ENCODE measurements at places on chromosomes 3 and 15. TPM values are rescaled to one million over a fixed set of nuclear protein-coding genes. Genes with fewer than 3 reads are reported as not detected.

The ASB14 gene
- not detected for polyA plus RNA-seq

DNA sequence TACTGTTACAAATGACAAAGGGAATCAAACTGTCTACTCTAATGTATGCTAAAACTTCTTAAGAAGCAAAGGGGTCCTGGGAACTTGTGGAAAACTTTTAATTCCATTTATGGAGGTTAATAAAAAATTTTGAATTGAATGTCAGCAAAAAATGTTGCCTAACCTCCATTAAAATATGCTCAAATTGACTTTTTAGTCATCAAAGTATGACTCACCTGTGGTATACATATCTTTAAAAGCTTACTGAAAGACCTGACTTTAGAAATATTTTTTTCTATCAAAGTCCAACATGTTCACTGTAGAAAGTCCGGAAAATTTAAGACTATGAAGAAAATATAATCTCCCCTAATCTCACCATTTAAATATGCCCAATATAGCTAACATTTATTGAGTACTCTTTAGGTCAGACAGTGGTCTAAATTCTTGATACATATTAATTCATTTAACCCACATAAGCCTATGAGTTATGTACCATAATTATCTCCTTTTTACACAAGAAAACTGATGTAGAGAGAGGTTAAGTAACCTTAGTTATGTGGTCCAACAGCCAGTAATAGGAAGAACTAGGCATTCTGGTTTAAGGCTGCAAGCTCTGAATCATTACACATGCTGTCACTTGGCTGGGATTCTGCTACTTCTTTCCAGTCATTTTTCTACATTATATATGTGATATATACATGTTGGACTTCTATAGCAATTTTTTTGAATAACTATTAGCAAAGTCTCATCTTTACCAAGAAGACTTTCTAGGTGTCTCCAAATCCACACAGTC lies 83.6 kb downstream of the PDZRN3 start:
- DNase-seq: no peak

GRCh38 chr3:23073724-23074305 lies 129.3 kb upstream of the UBE2E2 start:
- DNase-seq: no peak

DNA sequence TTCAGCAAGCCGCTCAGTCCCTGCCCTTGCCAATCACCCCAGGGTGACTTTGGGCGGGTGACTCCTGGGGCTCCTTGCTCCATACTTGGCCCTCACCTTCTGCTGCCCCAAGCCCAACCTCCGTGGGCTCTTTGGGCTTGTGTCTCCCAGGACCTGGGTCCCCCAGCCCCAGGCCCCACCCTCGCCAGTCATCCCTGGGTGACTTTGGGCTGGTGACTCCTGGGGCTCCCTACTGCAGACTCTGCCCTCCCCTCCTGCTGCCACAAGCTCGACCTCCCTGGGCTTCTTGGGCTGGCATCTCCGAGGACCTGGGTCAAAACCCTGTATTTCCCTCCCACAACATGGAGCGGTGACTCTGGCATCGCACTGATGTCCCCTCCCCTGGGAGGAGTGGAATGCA lies 151.5 kb downstream of the GOLGA6L4 start:
- peak; percentile 45 for DNase-seq

The HRG gene
- not detected for polyA plus RNA-seq

- no peak for DNase-seq
Observed at GRCh38 chr3:54897028-54897711, 30.7 kb downstream of the LRTM1 start.

The LDHAL6B gene
- 0.06 TPM for polyA plus RNA-seq

DNA sequence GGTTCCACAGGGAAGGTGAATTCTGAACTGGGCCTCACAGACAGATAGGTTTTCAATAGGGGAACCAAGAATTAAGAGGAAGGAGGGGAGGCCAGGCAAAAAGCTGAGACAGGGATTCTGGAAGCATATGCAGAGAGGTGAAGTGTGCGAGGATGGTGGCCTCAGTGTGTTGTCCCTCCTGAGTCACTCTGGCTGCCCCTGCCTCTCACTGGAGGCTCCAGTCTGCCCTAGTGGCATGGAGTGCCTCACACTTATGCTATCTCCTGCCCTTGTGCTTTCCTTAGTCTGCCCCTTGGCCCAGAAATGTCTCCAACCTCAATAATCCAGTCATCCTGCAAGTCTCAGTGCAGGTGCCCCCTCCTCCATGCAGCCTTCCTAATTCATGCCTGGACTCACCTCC lies 32.2 kb upstream of the RBP1 start:
- no peak for DNase-seq

The GOLGA8G gene
- 0.02 TPM for polyA plus RNA-seq

- DNase-seq: no peak
Observed at GRCh38 chr3:171678971-171679492, 131.3 kb downstream of the PLD1 start.

DNA sequence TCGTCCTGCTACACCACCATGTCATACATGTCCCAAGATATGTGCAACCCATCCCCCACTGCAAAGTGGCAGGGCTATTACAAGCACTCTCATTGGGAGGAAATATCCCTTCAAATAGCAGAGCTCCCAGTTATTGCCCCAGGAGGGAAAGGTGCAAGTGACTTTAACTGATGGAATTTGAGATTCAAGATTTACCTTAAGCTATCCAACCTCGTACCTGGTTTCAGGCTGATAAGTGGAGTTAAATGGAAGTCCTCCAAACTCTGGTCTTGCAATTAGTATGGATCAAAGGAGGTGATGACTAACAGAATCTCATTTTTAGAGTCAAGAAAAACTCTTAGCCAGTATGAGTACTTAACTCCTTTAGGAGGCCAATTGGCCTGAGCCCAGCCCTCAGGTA lies 2.1 kb downstream of the SLCO2A1 start:
- DNase-seq: no peak

The LRRC49 gene
- polyA plus RNA-seq: 1.3 TPM

DNA sequence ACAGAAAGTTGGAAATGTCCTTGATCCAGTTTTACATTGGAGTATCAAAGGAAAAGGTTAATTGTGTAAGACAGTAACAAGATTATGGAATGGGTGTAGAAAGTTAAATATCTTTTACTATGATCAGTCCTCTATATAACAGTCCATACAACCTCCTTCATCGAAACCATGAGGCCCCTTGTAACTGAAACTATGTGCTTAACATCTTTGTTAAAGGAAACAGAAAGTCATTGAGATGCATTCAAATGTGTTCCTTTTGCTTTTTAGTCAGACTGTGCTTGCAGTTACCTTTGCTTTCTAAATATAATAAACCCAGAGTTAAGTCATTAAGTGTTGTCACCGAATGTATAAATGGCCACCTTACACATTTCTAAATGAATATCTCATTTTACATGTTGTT lies 1298.5 kb downstream of the ROBO2 start:
- DNase-seq: no peak

DNA sequence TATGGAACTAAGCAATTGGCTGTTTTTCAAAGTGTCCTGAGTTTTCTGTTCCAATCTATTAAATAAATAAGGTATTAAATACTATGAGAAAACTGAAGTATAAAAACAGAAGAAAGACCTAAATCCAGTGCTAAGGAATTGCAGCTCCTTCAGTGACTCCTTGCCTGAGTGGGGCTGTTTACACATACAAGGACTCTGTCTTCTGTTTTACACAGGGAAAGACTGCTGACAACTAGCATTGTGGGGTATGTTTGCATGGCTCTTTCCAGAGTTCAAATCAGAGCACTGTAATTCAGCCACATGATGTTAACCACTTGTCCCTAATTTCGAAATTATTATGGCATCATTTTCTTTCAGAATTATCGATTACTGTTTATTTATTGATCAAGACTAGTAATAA lies 31.3 kb upstream of the MEIS2 start:
- no peak for DNase-seq

The TRPC1 gene
- 1.7 TPM for polyA plus RNA-seq

GRCh38 chr15:71559098-71559497 lies 251.3 kb upstream of the NR2E3 start:
- no peak for DNase-seq

DNA sequence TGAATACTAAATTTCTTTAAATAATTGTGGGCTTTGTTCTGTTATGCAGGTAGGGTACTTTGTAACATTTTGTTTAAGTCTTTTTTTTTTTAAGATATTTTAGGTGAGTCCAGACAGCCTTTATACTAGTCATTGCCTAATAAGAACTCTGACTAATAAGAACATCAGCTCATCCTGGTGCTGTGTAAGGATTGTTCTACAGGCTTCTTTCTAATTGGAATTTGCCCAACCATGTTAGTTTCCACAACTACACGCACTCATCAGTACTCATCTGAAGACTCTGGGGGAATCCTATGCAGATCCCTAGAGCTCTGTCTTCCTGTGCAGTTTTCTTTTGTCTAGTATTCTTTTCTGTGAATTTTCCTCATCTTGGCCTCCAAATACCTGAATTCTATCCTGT lies 741.8 kb downstream of the IGSF11 start:
- no peak for DNase-seq

The CCDC9B gene
- 2.2 TPM for polyA plus RNA-seq

DNA sequence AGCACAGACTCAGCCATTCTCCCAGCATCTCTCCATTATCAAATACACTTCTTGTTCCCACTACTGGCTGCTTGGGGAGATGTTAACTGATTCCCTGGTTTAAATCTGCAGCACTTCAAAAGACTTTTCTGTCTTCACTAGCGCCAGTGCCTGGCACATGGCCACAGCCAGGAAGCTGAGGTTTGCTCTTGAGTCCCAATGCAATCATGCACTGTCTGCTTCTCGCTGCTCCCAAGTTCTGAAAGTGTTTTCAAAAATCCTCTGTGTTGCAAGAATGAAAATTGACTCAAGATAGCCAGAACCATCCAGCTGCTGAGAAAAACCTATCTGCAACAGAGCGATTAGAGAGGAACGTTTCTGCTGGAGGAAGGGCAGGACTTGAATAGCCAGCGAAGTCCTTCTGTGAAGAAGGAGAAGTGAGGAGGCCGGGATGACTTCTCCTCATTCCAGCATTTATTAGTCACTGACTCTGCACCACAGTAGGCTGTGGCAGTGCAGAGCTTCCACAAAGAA lies 358.4 kb upstream of the NR2F2 start:
- no peak for DNase-seq

The SPATA12 gene
- polyA plus RNA-seq: 0.13 TPM

DNA sequence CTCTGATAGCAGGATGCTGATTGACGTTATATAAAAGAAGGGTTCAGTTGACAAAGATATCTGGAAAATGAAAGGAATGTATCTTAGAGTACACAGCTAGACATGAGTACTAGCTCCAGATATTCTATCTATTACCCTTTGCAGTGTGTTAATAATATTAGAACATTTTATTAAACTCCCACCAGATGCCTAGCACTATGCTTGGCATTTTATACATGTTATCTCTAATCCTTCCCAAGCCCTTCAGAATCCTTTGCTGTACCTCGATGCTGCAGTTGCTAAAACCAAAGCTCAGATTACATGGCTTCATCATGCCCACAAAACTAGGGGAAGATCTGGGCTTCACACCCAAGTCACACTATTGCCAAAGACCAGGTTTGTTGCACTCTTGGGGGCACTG lies 350.1 kb upstream of the AZI2 start:
- DNase-seq: no peak

DNA sequence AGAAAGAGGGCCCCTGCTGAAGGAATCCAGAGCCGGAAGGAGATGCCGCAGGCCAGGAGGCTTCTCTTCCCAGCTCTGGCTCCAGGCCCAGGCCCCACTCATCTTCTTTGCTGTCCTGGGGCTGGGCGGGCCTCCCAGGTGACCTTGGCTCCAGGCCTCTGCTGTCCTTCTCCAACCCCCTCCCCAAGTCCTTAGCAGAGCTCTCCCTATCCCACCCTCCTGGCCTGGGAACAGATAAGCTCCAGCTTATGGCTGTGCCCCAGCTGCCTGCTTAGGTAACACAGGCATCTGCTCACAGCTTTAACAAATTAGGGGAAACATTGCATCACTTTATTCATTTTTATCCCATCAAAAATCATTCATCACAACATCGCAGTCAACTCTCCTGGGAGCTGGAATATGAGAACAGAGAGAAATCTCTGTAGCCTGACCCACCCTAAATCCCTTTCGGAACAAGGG lies 86.9 kb downstream of the SEMA5B start:
- peak; percentile 63 for DNase-seq

DNA sequence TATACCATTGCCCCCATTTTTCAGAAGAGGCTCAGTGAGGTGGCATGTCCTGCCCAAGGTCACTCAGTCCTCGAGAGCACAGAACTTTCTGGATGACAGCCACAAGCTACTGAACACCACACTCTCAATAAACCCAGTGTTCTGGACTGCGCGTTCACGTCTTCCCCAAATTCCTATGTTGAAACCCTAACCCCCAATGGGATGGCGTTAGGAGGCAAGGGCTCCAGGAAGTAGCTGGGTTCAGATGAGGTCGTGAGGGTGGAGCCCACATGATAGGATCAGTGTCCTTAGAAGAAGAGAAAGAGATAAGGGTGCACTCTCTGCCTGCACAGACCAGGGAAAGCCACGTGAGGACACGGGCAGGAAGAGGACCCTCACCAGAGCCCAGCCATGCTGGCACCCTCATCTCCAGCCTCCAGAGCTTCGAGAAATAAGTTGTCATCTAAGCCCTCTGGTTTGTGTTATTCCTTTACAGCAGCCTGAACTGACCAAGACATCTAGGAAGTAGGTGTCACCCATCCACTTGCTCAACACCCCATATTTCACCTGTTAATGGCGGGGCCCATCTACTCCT lies 324.0 kb downstream of the UACA start:
- no peak for DNase-seq

GRCh38 chr3:9402410-9403228 lies 5.2 kb downstream of the SETD5 start:
- no peak for DNase-seq

- DNase-seq: no peak
Observed at GRCh38 chr3:170270282-170270881, 48.2 kb downstream of the PRKCI start.

DNA sequence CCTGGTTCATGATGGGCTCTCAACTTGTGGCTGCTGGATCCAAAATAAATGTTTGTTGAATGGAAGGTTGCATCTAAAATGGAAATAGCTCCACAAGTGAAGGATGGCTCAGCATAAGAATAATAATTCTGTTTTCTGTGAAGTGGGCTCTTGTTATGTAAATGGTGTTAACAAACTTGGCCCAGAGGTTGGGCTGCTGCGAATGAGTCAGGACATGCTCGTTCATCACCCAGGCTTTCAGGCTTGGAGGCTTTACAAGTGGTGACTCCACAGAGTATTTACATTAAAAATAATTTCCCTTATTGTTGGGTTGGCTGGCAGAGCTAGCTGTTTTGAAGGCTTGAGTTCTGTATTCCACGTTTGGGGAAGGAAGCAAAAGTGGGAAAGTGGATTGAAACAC lies 60.5 kb downstream of the ITGB5 start:
- no peak for DNase-seq

DNA sequence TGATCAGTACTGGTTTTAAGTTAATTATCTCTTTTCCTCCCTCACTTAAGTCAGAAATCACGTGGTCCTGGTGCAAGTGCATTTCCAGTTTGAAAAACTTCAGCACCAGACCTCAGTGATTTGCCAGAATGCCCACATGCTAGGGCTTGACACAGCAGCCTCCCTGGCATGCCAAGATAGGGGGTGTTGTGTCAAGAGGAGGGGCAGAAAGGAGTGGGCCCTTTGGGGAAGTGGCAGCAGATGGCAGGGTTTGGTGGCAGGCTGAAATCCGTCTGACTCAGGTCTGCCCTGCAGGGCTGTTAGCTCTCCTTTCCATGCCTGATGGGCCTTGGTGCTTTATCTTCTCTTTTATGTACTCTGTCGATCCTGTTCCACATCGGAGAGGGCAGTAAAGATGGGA lies 23.4 kb downstream of the PXK start:
- peak; percentile 86 for DNase-seq

- DNase-seq: no peak
Observed at GRCh38 chr15:80026310-80026709, 33.2 kb upstream of the ZFAND6 start.

- DNase-seq: no peak
Observed at GRCh38 chr3:185507883-185508282, 9.0 kb upstream of the TMEM41A start.

The ALG1L2 gene
- polyA plus RNA-seq: not detected

All from spleen (tissue), 13 donors.